ENCODE measurements at places on chromosomes 6 and 20.

DNA sequence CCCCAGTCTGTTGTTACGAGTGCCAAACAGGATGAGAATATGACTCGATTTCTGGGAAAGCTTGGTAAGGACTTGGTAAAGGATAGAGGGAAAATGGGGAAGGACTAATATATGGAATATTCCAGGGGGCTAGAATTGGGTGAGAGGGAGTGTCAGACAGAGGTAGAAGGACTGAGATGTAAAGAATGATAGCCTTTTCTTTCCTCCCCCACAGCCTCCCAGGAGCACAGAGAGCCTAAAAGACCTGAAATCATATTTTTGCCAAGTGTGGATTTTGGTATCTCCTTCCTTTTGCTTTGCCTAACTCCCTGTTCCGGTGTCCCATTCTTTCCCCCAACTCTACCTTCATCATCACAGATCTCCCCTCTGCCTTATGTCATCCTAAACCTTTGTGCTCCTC lies 3.1 kb downstream of the MSH5 start:
- no peak for DNase-seq

- no peak for DNase-seq
These were observed 49.5 kb downstream of the EPB41L2 start for GRCh38 chr6:131013495-131013894.

GRCh38 chr6:106124437-106125430 lies 38.6 kb downstream of the PRDM1 start:
- no peak for DNase-seq

- peak; percentile 46 for DNase-seq
These were observed 65.0 kb upstream of the EEF1A1 start for GRCh38 chr6:73585566-73586415.

GRCh38 chr20:48102931-48103660 lies 317.8 kb upstream of the SULF2 start:
- no peak for DNase-seq

GRCh38 chr6:72621291-72622093 lies at the start of gene KCNQ5:
Gene KCNQ5, plus strand, starts transcription at chr6:72622064.
- DNase-seq, result no peak

DNA sequence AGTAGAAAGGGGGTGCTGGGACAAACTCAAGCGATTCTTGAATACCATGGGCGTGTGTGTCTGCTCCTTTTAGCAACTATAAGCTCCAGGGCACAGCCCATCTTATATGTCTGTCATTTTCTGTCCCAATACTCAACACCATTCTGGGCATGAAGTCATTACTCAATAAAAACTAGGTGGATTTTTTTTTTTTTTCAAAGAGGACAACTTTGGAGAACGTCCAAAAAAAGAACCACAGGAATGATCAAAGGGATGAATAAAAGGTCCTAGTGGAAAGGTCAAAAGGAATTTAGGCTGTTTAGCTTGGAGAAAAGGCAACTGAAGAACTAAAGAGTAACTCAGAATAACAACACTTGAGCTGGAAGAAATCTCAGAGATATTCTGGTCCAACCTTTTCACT lies 24.4 kb downstream of the UQCC1 start:
- no peak for DNase-seq

- no peak for DNase-seq
These were observed 1.9 kb upstream of the TRIM38 start for GRCh38 chr6:25960734-25961133.

DNA sequence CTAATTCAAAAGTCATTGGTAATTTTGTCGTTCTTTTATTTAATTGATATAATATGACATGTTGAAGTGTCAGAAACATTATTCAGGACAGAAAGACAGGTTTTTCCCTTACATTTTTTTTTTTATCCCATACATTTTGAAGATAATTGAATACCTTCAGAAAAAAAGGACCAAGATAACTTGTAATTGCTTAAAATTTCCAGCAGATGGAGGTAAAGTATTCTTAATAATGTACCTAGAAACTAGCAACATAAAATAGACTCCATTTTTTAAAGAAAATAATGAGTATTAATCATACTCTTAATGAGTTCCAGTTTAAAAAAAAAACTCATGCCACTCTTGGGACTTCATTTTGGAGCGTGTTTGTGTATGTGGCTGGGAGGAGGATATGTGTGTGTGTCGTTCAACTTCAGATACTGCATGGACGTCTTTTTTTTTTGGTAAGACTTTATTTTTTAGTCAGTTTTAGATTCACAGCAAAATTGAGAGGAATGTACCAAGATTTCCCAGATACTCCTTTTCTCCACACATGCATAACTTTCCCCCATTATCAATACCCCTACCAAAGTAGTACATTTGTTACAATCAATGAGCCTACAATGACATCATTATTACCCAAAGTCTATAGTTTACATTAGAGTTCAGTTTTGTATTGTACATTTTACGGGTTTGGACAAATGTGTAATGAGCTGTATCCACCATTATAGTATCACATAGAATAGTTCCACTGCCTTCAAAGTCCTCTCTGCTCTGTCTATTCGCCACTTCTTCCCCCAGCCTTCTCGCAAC lies 79.4 kb downstream of the ROS1 start:
- no peak for DNase-seq

DNA sequence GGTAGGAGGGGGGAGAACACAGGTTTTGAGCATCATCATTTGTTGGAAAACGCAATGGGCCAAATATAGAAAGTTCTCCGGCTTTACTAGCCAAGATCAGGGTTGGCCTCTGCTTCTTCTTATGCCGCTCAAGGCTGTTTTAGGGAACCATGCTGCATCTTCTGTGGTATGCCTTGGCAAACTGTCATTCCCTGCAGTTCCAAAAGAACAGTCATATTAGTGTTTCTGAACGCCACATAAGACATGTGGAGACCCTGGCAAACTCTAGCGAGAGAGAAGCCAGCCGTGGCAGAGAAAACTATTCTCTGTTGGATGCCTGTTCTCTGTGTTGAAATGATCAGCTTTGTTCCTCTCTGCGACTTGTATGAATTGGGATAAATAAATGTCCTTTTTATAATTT lies 10.8 kb downstream of the ACTR5 start:
- DNase-seq, result no peak

Data from memory B cell (primary cell).